Brain microvascular endothelial cell (primary cell): ENCODE measurements at places on chromosomes 5 and 9.

- no peak for DNase-seq
Observed at GRCh38 chr9:8809741-8810140, 1010.2 kb upstream of the DMAC1 start.

GRCh38 chr5:159316519-159317383 is 13.5 kb downstream of the IL12B start:
- peak; percentile 55 for DNase-seq

- no peak for DNase-seq
Observed at GRCh38 chr5:140509898-140510297, 37.6 kb upstream of the EIF4EBP3 start.

DNA sequence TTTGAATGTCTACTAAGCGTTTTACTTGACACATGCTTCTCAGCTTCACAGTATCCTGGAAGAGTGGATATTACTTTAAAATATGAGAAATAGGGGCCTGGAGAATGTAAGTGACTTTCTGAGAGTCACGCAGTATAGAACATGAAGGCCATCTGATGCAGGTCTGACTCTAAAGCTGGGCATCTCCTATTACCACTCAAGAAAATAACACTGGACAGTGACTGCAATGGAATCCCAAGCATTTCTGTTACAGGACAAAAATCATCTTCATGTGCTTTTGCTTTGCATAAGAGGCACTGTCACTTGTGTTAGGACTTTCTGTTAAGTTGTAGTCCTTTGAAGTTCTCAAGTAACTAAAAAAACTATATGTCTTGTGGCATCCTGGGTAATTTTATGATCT is 335.5 kb downstream of the FBXL7 start:
- peak; percentile 6 for DNase-seq

- DNase-seq: no peak
Observed at GRCh38 chr5:96816991-96817390, 9.2 kb upstream of the ERAP1 start.

- DNase-seq: peak; percentile 71
Observed at GRCh38 chr9:133149130-133150015, 14.3 kb downstream of the GBGT1 start.

- DNase-seq: peak; percentile 70
Observed at GRCh38 chr9:25716220-25716872, 38.1 kb upstream of the TUSC1 start.

GRCh38 chr9:83242066-83242465 is 179.1 kb upstream of the RASEF start:
- no peak for DNase-seq

DNA sequence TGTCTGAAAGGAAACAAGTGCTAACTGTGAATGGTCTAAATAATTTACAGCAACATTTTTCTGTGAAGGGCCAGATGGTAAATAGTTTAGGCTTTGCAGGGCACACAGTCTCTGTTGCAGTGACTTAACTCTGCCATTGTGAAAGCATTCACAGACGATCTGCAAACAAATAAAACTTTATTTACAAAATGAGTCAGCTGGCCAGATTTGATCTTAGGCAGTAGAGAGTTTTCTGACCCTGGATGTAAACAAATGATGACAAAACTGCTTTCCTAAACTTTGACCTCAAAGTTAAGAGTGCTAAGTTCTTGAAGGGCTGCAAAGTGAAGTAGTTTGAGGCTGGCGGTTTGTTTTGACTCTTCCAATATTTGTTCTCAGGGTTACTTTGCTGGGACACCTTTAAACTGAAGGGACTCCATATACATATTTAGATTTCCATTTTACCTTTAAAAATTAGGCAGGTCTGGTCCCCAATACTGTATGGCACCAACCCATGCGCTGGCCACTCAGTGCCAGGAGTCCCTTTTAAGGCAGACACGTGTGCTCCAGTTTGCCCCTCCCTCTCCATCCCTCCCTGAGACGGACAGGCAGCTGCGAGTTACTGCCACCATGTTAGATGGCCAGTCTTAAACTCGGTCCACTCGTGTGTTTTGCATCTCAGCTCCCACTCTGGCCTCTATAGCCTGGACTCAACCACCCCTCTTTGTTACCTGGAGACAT is 4.0 kb upstream of the ADAMTS16 start:
- DNase-seq: no peak

- no peak for DNase-seq
Observed at GRCh38 chr9:35000535-35001284, 11.2 kb downstream of the DNAJB5 start.

DNA sequence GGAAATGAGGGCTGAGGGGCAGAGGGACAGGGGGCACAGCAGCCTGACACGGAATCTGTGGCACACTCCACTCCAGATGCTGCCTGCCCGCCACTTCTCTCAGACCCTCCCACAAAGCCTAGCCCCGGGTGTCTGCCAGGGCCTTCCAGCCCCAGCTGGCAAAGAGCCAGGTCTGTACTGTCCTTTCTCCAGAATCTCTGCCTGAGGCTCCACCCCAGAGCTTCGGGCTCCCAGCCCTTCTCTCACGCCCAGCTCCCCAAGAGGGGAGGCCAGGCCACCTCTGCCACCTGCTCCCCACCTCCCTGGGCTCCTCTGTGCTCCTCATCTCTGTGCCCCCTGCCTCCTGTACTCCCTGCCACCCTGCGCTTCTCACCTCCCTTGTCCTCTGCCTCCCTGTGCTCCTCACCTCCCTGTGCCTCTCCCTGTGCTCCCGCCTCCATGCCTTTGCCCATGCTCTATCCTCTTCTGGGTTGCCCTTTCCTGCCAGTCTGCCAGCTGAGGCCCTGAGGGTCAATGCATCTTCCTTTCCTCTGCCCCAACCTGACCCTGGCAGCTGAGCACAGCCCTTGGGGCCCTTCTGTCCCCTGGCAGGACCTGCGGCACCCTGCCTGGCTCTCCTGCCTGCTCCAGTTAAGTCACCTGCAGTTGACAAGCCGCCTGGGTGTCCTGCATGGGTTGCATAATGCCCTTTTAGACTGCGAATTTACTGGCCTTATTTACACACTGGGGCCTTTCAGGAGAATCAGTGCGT is 36.4 kb downstream of the RASGEF1C start:
- no peak for DNase-seq

- DNase-seq: no peak
Observed at GRCh38 chr9:114769624-114770023, 36.2 kb downstream of the TNFSF15 start.

DNA sequence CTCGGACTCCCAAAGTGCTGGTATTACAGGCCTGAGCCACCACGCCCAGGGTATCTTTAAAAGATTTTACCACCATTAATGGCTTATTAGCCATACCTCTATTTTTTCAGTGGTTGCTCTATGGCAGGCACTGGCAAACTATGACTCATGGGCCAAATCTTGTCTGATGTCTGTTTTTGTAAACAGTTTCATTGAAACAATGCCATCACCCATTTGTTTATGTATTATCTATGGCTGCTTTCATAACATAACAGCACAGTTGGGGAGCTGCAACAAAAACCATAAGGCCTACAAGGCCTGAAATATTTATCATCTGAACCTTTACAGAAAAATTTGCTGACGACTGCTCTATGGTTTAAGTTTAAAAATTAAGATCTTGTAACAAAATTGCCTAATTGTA is 66.8 kb downstream of the SLC38A9 start:
- DNase-seq: no peak

- no peak for DNase-seq
Observed at GRCh38 chr5:170144286-170145023, 38.8 kb downstream of the FOXI1 start.

- peak; percentile 42 for DNase-seq
Observed at GRCh38 chr5:33631786-33632185, 191.0 kb downstream of the TARS1 start.

DNA sequence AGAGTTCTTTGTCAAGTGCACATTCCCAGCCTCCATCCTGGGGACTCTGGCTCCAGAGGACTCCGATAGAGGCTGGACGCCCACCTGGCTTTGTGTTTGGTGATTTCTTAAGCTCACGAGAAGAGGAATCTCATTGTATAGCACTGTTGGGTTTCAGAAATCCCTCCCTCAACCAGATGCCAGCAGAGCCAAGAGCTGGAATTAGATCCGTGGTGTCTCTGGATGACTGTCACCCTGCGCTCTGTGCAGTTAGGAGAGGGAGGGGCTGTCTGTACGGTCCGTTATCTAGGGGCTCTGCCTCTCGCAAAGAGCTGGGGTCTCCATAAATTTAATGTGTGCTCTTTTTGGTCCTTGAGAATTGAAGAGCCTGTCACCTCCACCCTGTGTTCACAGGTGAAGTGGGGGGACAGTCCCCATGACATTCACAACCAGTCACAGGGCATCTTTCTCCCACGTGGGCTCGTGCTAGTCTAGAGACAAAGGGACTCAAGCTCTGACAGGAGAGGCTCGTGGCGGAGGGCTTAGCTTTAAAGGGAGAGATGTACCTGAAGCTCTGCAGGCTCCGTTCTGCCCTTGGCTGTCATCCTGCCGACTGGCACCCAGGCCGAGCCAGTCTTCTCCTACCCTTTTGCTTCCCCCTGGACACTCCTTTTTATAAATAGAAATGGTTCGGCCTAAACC is 41.4 kb downstream of the FAM78A start:
- DNase-seq: no peak

DNA sequence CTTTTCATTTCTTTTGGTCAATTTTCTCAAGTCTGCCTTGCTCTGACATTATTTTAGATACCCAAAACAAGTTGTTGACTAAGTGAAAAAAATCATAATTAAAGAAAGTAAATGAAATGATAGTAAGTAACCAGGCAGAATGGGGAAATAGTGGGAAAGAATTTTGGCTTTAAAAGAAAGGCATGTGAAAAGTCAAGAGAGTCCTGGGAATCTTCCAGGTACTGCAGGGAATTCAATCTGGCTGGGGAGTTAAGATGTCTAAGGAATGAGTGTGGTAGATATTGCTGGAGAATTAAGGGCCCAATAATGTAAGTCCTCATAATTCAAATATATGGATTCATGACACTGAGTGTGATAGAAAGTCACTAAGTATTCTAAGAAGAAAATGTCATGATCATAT is 123.1 kb upstream of the PAPPA start:
- no peak for DNase-seq

DNA sequence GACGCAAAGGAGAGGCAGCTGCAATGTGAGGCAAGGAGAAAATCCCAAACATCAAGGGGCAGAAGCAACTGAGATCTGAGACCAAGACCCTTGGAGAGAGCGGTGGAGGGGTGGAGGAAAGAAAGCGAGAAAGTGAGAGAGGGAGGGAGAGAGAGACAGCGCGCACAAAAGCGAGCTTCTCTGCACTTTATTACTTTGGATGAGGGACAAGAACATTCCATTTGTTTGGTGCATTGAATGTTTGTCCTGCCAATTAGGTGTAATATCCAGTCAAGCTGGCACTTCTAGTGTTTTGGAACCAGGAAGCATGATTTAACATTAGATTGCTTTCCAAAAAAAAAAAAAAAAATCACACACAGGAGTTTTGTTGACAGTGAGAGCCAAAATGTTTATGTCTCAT is 1.4 kb downstream of the CAST start:
- DNase-seq: no peak

DNA sequence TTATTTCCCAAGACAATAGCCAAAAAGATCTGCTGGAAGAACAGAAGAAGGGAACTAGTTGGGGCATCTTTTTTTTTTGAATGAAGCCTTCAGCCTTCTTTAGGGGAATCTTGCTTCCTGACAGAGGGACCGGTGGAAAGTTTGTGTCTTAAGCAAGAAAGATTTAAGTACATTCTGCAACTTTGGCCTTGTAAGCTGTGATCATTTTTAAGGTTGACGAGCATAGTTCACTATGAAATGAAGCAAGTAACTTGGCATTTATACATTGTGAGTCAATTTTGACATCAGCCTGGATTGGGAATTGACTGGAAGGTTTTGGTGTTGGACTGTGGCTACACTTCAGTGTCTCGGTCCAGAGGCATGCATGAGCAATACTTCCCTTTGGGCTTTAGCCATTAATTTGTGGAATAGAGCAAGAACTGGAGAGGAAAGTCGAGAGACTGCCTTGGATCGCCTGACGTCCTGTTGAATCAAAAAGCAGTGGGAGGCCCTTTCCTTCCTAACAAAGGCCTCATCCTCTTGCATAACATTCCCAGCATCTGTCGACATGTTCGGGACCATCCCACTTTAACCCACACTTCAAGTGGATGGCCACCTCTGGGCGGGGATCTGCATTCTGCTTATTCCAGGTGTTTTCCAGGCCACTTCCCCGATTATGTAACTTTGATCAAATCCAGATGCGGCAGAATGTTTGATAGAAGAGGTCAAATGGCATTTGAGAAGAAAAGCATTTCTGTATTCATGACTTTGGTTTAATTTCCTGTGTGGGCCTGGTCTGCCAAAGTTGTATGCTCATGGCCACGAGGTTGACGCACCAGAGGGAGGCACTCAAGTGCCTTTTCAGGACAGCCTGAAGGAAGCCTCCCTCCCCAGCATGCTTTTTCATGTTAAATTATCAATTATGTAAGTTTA is 12.5 kb downstream of the ABL1 start:
- DNase-seq: peak; percentile 97

DNA sequence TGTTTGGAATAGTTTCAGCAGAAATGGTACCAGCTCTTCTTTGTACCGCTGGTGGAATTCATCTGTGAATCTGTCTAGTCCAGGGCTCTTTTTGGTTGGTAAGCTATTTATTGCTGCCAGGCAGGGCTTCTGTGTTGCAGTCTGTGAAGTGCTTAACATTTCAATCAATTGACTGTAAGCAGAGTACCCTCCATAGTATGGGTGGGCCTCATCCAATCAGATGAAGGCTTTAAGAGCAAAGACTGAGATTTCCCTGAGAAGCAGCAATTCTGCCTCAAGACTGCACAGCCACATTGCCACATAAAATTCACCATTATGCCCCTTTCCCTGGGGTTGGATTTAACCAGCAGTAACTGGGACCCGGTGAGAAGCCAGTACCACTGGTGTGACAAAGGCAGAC is 98.9 kb upstream of the ICE1 start:
- no peak for DNase-seq

DNA sequence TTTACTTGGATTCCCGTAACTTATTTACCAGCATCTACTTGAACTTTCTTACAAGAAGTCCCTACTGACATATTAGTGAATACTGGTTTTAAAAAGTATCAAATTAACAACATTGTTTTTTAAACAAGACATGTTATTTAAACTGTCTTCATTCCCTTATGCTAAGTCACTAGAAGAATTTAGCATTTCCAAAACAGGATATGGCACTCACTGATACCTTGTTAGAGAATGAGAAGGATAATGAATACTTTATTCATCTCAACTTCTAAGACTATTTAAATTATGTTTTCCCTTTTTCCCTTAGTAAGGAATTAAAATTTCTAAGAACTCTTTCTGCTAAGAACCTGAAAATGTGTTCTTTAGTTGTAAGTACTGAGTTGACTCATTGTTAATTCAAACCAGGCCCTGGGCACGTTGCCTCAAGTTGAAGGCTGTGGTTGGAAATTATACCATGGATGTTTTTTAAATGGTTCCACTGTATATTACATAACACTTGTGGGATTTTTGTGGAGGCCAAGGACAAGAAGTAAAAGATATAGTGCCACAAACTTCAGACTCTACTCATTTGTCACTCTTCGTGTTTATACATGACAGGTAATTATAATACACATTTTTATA is 219.0 kb upstream of the EDIL3 start:
- DNase-seq: peak; percentile 79

GRCh38 chr9:78144663-78145377 is 91.1 kb upstream of the CEP78 start:
- no peak for DNase-seq

DNA sequence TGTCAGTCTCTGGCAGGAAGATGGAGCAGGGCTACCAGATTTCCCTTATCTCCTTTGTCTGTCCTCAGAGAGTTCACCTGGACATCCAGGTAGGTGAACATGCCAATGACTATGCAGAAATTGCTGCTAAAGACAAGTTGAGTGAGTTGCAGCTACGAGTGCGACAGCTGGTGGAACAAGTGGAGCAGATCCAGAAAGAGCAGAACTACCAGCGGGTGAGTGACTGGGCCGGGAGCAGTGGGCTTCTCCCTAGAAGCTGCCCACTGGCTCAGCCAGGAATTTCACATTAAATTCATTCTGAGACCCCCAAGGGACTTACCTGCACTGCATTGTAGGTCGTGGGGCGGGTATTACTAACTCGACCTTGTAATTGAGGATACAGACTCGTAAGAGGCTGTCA is 2.1 kb downstream of the TMED9 start:
- DNase-seq: no peak
